Stimulated activated CD4-positive, alpha-beta T cell treated with anti-CD3 and anti-CD28 coated beads, Interleukin-4, amount 100 ng/mL, for 48 hours (primary cell): ENCODE measurements at places on chromosomes 2 and 18.

GRCh38 chr2:101113441-101114267 lies 37.5 kb downstream of the TBC1D8 start:
- no peak for DNase-seq

DNA sequence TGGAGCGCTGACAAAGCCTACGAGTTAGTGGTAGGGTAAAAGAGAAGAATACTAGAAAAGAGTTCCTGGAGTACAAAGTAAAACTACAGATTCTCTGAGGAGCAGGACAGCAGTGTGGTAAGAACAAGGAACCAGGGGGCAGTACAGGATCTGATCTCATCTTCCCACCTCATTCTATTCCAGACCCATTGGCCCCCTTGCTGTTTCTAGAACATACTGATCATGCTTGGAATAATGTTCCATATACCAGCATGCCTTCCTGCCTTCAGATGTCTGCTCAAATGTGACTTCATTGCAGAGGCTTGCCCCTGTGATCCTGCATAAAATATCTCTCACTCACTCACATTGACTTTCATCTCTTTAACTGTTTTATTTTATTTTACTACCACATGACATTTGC lies 19.3 kb downstream of the MSGN1 start:
- DNase-seq, result no peak

- DNase-seq, result no peak
These were observed 314.9 kb downstream of the ERBB4 start for GRCh38 chr2:212223696-212224095.

- no peak for DNase-seq
These were observed 186.0 kb downstream of the AFF3 start for GRCh38 chr2:99956232-99957030.

DNA sequence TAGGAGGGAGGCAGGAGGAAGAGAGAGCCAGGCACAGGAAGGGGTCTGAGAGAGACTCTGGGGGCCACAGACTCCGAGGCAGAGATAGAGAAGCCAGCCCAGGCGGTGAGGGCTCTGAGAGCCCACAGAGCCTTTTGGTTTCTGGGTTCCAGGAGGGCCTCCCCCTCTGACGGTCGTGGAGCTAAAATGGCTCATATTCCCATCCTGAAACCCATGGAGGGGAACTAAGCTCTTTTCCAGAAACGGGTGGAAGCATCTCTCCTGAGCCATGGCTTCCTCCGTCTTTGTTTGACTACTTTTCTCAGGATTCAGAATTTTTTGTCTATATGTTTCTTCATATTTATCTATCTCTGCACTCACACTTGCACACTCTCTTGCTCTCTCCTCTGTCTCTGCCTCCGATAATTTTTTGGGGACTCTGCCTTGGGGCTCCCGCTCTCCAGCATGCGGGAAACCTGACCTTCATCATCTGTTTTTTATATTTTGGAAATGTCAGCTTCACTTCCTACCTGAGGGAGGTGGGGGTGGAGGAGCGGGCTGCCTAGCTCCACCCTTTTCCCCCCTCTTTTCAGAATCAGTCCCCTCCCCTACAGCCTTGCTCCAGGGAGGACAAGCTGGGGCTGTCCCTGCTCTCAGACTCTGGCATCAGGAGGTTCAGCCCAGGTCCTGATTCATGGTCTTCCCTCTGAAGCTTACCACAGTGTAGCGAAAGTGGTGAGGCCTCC lies 5.0 kb upstream of the PKDCC start:
- no peak for DNase-seq

DNA sequence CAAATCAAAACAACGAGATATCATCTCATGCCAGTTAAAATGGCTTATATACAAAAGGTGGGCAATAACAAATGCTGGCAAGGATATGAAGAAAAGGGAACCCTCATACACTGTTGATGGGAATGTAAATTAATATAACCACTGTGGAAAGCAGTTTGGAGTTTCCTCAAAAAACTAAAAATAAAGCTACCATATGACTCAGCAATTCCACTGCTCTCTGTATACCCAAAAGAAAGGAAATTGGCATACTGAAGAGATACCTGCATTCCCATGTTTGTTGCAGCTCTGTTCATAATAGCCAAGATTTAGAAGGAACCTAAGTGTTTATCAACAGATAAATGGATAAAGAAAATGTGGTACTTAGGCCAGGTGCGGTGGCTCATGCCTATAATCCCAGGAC lies 124.8 kb downstream of the MSTN start:
- DNase-seq, result no peak

DNA sequence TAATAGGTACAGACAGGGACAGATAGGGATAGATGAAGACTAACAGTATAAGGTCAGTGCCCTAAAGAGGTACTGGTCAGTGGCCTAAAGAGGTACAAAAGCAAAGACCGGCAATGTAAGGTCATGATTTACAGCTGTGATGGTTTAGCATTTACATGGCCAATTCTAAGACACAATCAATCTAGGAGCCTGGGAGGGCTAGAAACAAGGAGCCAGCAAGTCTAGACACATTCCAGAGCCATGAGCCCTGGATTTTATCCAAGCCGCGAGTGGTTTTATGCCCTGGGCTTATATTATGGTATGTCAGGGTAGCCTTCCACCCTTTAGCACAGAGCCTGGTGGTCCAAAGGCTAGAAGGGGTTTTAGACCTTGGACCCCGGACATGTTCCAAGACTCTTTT lies 124.2 kb downstream of the CBLN2 start:
- no peak for DNase-seq

DNA sequence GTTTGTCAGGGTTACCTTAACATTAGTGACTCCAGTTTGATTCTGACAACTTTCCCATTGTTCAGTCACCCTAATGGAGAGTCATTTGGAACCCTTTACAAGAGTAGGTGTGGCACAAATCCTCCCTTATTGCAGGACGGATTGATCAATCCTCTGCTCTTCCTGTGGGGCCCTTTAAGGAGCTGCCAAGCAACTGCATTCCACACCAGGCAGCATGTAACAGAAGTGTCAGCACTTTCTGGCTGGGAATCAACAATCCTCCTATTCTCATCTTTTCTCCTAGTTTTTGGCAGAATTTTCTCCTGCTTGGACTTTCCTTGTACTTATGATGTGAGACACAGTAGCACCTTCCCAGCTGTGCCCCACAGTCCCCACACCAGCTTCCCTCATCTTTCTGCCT lies 177.8 kb downstream of the ST6GAL2 start:
- no peak for DNase-seq

- no peak for DNase-seq
These were observed 31.4 kb downstream of the QPCT start for GRCh38 chr2:37375741-37376288.

GRCh38 chr2:75494137-75494769 lies 66.5 kb downstream of the EVA1A start:
- no peak for DNase-seq

- no peak for DNase-seq
These were observed 108.9 kb upstream of the MAP4K3 start for GRCh38 chr2:39545957-39546356.

DNA sequence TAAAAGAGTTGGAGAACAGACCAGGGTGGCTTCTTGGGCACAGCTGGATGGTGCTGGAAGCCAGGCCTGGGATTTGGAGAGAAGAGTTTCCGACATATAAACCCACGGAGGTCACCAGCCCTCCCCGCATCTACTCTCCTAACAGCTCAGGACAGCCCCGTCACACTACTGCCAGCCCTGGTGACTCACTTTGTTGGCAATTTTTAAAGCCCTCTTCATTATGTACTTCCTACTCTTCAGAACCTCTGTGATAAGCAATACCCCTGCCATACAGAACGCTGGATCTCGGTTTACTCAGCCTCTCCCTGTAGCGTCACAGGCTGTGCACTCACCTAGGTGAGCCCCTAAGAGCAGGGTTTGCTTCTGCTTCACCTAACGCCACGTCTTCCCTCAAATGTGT lies 48.1 kb downstream of the ID2 start:
- DNase-seq, result no peak

DNA sequence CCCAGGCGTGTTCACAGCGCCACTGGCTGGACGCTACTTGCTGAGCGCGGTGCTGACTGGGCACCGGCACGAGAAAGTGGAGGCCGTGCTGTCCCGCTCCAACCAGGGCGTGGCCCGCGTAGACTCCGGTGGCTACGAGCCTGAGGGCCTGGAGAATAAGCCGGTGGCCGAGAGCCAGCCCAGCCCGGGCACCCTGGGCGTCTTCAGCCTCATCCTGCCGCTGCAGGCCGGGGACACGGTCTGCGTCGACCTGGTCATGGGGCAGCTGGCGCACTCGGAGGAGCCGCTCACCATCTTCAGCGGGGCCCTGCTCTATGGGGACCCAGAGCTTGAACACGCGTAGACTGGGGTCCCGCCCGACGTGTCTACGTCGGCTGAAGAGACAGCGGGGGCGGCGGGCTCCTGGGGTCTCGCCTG lies 891 bp upstream of the KHK start:
- DNase-seq, result peak; percentile 30

GRCh38 chr2:177429688-177430325 lies 37.2 kb downstream of the AGPS start:
- no peak for DNase-seq

DNA sequence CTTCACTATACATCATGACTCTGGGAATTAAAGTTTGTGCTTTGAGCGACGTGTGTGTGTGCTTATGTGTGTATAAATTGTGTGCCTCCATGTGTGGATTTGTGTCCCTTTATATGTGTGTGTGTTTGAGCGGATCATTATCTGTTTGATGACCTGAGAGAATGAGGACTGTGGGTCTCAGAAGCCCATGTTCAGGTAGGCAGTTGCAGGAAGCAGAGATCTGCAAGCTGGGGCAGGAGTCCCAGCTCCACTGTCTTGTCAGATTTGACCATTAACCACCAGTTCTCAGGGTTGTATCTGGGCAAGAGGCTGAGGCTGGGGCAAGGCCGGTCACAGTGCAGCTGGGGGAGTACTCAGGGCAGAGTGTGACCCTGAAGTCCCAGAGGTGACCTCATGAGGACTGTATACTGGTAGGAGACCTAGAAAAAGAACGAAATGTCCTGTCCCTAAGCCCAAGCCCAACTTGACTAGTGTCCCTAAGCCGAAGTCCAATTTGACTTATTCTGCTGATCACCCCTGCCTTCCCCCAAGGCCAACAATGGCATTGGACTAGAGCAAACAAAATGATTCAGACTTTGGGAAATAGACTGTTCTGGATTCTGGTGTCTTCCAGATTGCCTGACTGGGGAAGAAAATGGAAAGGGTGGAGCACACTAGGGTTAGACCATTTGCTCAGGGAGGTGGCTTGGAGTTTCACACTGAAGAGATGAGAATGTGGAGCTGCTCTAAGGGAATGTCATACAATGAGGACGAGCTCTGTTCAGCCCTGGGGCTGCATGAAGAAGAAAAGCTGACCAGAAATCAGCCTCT lies 28.1 kb downstream of the RHOB start:
- DNase-seq, result no peak

- DNase-seq, result no peak
These were observed 484.2 kb downstream of the PID1 start for GRCh38 chr2:228786901-228787300.

- DNase-seq, result no peak
These were observed 74.4 kb upstream of the TANC1 start for GRCh38 chr2:158894078-158894477.
